ENCODE measurements at places on chromosomes 16 and 17.

GRCh38 chr17:36936455-36937000 is 747 bp upstream of the LHX1 start:
- no peak for DNase-seq

DNA sequence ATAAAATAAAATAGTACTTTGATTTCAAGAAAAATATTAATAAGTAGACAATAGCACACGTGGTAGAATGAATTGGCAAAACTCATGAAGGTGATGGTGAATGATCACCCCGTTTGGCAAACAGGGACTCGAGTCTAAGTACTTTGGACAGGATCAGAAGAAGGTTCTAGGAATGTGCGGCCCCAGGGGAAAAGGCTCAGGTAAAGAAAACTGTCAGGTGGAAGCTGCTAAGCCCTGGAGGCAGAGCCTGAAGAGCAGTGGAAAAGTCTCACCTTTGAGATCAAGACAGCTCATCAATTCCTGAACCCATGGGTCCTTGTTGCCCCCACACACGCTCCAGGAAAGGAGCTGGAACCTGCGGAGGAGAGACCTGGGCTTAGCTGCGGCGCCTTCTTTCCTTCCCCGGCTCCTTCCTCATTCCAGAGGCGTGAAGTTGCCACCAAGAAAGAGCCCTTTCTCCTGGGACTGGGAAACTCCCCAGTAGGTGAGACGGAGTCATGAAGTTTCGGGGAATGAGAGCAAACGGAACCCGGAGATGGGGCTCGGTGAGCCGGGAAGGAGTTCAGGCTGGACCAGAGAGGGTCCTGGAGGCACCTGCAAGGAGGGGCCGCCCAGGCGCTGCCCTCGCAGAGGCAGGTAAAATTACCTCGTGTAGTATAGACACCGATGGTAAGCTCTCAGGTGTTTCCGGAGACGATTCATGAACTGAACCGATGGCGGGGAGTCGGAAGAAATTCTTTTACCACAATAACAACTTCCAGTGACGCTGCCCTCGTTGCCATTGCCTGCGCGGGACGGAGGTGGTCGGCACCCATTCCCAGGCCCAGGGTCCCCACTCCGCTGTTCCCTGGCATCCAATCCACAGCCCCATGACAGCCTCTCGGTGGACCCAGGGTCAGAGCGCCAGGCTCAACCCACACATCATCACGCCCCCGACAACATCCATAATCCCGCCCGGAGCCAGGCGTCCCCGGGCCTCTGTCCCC is 1.2 kb upstream of the ZMYND15 start:
- no peak for DNase-seq

- no peak for DNase-seq
Measured at GRCh38 chr16:82094942-82095540, 60.0 kb downstream of the HSD17B2 start.

GRCh38 chr16:87636050-87636684 is 33.9 kb downstream of the JPH3 start:
- DNase-seq, result peak; percentile 68

DNA sequence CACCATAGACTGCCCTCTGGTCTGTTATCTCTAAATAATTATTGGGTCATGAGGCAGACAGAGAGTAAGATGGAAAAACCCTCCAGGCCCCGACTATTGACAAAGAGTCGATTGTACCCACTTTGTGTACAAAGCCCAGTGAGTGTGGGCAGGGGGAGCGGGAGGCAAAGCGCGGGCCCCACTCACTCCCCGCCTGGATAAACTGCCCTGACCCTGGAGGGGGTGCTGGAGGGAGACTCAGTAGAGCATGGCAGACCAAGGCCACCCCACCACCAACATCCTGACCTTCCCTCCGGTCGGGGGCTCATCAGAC is 11.2 kb upstream of the CPSF4L start:
- DNase-seq, result no peak

DNA sequence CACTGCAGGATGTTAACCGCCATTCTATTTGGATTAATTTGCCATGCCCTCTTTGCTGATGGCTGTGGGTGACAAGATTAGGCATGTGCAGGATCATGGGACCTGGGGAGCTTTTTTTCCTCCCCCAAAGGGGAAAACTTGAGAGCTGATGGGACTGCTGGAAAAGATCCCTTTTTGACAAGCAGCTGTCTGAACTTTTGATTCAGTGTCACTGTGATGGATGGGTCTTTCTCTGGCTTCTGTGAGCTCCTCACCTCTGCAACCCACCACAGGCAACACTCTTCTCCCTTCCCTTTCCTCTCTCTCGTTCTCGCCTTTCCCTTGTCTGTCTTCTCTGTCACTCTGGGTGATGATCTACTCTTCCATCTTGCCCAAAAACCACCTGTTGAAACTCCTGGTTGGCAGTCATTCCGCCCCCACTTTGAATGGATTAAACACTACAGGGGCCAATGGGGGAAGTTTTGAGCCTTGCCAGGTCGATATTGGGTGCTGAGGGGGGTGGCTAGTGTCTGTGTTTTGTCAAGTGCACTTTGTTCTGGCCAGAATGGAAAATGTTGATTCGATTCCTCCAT is 3.1 kb upstream of the CANT1 start:
- no peak for DNase-seq

GRCh38 chr16:55695595-55695994 is 39.8 kb downstream of the SLC6A2 start:
- no peak for DNase-seq

DNA sequence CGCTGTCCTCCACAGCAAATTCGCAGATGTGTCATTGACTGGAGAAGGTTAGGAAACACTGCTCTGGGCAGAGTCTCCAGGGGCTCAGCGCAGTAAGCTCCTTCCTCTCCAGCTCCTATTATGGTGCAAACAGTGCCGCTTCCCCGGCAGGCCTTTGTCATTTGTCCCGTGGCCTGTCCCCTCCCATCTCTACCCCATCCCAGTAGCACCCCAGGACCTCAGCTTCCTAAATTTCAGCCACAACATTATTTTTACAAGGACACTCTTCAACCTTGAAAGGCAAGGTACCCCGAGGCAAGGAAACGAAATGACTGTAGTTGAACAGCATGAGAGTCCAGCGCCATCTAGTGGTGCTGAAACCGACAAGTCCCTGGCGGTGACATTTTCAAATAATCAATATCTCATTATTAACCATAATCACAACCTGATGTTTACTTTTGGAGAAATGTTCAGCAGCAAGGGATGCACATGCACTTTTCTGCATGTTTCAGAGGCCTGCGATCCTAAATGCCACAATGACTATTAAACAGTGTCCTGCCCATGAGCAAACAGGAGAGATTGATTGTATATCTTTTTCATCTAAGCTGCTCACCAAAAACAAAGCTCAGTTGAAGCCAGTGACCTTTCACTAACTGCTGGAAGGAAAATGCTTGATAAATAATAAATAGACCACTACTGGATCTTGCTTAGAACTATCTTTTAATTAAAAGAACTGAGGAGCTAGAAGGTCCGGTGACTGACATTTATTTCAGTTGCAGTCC is 16.5 kb downstream of the MRPS23 start:
- peak; percentile 52 for DNase-seq

DNA sequence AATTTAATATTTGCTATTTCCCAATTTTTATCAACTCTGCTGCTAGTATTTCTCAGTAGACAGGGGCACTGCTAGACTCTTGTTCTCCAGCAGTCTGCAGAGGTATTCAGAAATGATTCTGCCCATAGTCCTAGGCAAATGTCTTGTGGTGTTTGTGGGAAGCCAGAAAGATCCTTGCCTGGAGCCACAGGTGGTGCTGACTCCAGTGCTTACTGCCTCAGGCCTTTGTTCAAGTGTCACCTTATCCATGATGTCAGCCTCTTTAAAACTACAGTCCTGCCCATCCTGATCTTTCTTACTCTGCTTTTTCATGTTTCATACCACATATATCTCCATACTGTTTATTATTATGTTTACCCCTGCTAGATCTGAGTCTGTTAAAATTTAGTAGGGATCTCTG is 26.5 kb downstream of the ZSWIM7 start:
- DNase-seq, result no peak

- DNase-seq, result no peak
Measured at GRCh38 chr17:50375858-50376538, 3.0 kb downstream of the EME1 start.

DNA sequence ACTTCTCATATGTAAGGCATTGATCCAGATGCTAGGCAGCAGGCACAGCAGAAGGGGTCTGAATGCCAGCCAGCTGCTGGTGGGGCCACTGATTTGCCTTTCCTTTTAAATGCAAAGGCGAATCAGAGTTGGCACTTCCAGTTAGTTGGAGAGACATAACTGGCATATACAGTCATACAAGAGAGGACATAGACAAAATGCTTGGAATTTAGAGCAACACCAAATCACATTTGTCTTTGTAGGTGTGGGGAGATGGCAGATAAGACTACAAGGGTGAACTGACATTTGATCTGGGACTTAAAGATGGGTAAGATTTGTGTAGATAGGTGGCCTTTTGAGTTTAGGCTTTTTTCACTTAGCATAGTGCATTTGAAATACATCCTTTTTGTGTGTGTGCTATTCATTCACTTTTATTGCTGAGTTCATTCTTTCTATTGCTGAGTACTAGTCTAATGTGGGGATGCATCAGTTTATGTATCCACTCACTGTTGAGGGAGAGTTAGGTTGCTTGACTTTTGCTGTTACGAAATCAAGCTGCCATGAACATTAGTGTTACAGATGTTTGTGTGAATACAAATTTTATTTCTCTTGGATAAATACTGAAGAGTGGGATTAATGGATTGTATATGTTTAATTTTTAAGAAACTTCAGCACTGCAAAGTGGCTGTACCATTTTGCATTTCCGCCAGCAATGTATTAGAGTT is 74.1 kb downstream of the SPECC1 start:
- no peak for DNase-seq
